Activated naive CD4-positive, alpha-beta T cell treated with anti-CD3 and anti-CD28 coated beads for 36 hours (primary cell): ENCODE measurements at places on chromosomes 13 and 19. TPM values are rescaled to one million over a fixed set of nuclear protein-coding genes. Genes with fewer than 3 reads are reported as not detected.

Gene ELSPBP1
- total RNA-seq = not detected

Gene ZNF880
- 8.4 TPM for total RNA-seq

Gene CEACAM16
- not detected for total RNA-seq

Gene RFPL4AL1
- not detected for total RNA-seq

Gene ZNF730
- total RNA-seq = 0.81 TPM

Gene HSPH1
- 122 TPM for total RNA-seq

Gene KIR2DL3
- not detected for total RNA-seq

Gene SMARCA4
- 88.6 TPM for total RNA-seq

Gene NOVA2
- total RNA-seq = not detected

Gene TLE2
- total RNA-seq = 6.5 TPM

Gene REEP6
- total RNA-seq = 1.3 TPM

Gene OBI1
- 16.0 TPM for total RNA-seq
